ENCODE measurements at places on chromosomes 7 and 10.

DNA sequence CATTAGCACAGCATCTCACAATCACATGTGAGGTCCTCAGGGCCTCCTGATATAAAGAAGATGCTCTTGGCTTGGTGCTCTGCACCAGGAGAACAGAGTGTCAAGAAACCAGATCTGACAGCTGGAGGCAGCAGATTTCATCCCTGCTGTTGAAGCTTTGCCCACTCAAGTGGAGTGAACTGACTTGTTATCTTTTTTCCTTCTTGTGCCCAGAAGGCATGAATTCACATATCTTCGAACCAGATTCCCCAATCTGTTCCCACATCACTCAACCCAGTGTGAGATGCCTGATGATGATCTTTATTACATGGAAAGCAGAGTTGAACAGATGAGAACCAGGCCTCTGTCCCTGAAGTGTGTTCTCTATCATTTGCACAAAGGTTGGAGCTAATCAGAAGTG lies 521.0 kb downstream of the SORCS1 start:
- no peak for DNase-seq

DNA sequence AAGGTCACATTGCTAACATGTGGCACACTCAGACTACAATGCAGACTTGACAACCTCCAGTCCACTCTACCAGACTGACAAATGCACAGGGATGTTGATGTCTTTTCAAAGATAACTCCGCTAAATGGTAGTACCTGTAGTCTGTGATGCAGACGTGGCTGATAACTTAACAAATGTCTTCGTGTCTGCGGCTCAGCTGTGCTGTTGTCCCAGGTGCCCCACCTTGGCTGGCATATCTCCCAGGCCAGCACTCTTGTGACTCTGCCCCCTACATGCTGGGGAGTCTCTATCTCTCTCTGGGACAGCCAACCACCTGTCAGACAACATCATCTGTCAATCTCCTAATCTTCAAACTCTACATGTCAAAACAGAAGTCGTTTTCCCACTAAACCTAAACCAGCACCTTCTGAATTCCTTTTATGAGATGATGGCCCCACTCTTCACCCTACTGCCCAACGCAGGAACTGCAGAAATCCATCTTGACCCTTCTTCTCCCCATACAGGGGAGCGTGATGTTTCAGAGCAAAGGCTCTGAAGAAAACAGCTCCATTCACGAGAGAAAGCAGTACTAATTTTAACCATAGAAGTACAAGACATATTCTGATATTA lies 156.4 kb downstream of the USP6NL start:
- no peak for DNase-seq

GRCh38 chr7:89023877-89024276 lies 228.3 kb upstream of the TEX47 start:
- DNase-seq: no peak

DNA sequence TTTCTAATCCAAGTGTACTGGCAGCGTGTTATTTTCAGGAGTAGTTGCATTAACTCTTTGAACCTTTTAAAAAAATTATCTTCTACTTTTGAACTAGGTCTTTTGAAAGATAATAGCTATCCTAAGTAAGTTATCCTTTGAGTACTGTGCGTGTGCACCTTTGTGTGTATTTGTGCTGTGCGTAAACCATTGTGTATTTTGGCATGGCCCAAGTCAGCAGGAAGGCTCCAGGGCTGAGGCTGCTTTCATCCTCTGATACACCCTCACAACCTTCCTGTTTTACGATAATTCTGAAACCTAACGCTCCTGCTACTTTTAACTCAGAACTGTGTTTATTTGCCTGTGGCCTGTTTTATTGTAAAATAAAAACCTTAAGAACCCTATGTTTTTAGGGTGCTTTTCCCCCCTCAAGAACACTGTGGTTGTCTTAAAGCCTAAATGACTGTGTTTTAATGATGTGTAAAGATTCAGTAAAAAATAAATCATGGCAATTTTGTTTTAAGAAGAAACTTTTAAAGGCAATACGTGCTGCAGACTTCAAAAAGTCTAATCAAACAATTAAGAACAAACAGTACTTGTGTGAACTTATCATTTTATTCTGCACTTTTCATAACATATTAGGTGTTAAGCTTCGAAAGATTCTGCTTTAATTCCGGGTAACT lies 57.5 kb downstream of the HDAC9 start:
- no peak for DNase-seq

- no peak for DNase-seq
Measured at GRCh38 chr7:151225948-151226510, 976 bp downstream of the ABCF2 start.

DNA sequence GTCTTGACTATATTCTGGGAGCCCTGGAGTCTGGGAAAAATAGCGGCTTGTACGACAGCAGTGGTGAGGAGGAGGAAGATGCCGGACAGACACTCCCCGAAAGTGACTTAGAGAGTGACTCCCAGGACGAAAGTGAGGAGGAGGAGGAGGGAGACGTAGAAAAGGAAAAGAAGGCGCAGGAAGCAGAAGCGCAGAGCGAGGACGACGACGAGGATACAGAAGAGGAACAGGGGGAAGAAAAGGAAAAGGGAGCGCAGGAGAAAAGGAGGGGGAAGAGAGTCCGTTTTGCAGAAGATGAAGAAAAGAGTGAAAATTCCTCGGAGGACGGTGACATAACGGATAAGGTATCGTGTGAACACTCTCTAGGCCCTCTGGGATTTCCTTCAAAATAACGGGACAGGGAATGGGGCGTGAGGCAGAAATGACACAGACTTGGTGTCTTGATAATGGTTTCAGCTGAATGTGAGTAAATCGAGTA lies 908 bp downstream of the NOM1 start:
- DNase-seq: no peak

GRCh38 chr10:4595719-4596319 lies 230.2 kb upstream of the AKR1E2 start:
- no peak for DNase-seq

GRCh38 chr7:38656968-38657367 lies 25.8 kb upstream of the AMPH start:
- DNase-seq: no peak

GRCh38 chr10:65518379-65518778 lies 1407.5 kb upstream of the LRRTM3 start:
- no peak for DNase-seq

- no peak for DNase-seq
Measured at GRCh38 chr7:133117452-133117851, 35.6 kb upstream of the CHCHD3 start.

DNA sequence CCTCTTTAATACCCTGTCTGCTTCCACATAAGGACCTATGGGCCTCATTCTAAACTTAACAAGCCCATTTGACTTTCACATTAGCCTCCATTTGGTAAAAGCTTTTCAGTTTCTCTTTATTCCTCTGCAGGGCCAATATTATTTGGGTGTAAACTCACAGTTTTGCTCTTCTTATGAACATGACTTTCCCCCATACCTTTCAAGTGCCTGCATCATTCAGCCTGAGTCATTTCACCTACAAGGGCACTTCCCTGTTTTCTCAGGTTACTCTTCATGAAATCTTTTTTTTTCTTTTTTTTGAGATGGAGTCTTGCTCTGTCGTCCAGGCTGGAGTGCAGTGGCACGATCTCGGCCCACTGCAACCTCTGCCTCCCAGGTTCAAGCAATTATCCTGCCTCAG lies 1258.1 kb upstream of the CELF2 start:
- no peak for DNase-seq

DNA sequence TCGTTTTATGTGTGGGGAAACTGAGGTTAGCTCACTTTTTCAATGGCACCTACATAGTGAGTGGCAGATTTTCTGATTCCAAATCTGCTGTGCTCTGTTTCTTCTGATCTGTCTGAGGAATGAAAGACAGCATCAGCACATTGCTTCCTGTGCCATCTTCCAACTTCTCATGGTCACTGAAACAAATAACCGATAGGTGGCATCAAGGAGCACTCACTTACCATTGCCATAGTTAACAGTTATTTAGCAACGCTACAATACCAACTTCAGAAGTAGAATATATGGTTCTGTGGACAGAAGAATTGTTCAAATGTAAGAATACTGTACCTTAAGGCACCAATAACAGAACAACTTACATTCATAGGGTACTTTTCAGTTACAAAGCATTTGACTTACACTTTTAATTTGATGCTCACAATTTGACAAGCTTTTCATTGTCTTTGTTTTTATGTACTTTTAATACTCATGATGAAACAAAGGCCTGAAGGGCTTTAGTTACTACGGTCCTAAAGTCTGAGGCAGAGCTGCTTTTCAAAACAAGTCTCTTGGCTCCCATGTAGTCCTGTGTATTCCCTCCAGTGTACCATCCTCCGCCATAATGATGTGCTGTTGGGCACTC lies 228.9 kb upstream of the TCF7L2 start:
- DNase-seq: no peak

- DNase-seq: no peak
Measured at GRCh38 chr10:107971411-107971810, 806.9 kb upstream of the SORCS1 start.

GRCh38 chr10:59625721-59626522 lies 83.7 kb downstream of the SLC16A9 start:
- DNase-seq: peak; percentile 33

- no peak for DNase-seq
Measured at GRCh38 chr10:36675458-36675880, 449.9 kb upstream of the ANKRD30A start.

DNA sequence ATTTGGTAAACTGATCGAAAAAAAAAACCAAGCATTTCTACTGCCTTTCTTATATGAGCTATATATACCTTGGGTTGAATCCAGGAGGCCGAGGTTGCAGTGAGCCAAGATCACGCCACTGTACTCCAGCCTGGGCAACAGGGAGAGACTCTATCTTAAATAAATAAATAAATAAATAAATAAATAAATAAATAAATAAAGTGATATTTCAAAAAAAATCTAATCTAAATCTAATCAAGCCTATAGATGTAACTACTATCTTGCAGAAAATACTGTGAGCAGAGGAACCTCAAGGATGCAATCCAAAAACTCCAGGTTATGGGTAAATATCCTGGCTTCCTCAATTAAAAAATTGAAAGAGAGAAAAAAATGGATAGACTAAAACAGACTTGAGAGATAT lies 71.2 kb upstream of the SLF2 start:
- DNase-seq: no peak

DNA sequence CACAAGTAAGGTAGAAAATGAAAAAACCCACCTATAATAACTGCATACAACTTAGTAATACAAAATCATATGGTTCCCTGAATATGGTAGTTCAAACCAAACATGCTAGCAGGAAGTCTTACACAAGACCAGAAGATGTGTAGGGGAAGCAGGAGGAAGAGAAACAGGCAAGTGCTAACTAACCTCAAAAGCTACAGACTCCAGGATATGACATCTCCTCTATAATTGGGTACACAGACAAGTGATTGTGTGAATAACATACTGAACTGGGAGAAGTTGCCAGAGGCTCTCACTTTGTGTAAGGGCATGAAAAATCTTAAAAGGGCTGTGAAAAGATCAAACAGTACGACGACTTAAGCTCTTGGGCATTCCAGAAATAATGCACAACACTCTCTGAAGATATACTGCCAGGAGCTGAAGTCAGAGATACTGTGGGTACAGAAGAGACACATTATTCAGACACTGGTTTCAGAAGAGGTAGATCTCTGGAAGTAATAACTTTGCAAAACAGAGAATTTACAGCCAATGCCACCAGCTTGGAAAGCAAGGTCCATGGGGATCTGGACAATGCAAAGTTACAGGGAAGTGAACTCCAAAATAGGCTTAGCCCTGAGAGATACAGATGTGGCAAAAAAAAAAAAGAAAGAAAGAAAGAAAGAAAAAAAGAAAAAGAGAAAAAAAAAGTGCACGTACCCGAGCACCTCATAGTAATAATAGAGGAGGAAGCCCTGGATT lies 767.2 kb downstream of the TNS3 start:
- DNase-seq: no peak

DNA sequence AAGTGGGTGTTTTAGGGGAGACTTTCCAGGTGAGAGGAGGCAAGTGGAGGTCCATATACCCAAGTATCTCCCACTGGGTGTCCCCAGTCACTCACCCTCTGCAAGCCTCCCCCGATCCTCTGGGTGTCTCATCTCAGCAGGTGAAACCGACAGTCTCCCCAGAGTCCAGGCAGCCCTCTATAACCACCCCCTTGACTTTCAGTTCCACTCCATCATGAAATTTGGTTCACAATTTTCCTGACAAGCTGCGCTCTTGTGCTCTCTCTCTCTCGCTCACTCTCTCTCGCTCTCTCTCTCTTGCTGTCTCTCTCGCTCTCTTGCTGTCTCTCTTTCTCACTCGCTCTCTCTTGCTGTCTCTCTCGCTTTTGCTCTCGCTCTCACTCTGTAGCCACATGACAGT lies 8.1 kb upstream of the RABGEF1 start:
- DNase-seq: no peak

GRCh38 chr7:84949501-84949900 lies 237.4 kb downstream of the SEMA3D start:
- DNase-seq: no peak

DNA sequence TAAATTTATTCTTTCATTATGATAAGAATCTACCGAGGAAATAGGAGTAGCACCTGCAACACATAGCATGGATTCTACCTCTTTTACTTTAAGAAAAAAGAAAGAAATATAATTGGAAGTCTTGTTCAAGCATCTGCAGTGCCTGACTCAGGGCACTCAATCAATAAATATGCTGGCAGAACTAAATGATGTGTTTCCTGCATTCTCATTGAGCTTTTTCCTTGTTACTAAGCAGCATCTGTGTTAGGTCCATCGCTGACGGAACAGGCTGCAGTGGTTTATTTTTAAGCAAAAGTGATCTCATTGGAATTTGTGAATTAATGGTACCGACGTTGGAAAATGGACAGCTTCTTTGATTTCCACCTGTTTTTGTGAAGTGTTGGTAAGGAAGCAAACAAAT lies 417.5 kb downstream of the DPP6 start:
- DNase-seq: no peak

GRCh38 chr10:80272793-80273522 lies 16.5 kb downstream of the MAT1A start:
- no peak for DNase-seq

GRCh38 chr7:39084349-39084748 lies 106.6 kb downstream of the POU6F2 start:
- no peak for DNase-seq

DNA sequence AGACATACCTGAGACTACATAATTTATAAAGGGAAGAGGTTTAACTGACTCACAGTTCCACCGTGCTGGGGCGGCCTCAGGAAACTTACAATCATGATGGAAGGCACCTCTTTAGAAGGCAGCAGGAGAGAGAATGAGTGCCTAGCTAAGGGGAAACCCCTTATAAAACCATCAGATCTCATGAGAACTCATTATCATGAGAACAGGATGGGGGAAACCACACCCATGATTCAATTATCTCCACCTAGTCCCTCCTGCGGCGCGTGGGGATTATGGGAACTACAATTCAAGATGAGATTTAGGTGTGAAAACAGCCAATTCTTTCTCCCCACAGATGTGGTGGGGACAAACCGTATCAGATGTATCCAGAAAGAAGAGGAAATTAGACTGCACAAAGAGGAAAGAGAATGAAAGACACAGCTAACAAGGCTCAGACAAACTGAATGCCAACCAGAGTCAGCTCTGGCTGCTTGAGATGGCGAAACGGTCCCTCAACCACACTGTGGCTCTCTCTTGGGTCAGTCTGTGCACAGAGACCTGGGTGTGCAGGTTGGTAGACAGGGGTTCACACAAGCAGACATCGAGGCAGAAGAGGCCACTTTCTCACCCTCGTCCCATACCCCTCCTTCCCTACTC lies 375.6 kb downstream of the SFMBT2 start:
- peak; percentile 12 for DNase-seq

GRCh38 chr7:15279640-15280039 lies 282.2 kb downstream of the AGMO start:
- DNase-seq: no peak

GRCh38 chr7:14691597-14692203 lies 210.9 kb downstream of the DGKB start:
- no peak for DNase-seq

GRCh38 chr10:122062831-122063674 lies 74.1 kb downstream of the TACC2 start:
- DNase-seq: no peak

All from stimulated activated CD4-positive, alpha-beta T cell treated with anti-CD3 and anti-CD28 coated beads, TNF-alpha, amount 100 ng/mL, for 48 hours (primary cell).